GM20000 (cell line): ENCODE measurements at places on chromosomes 2 and 18.

- no peak for DNase-seq
Measured at GRCh38 chr2:42567364-42567763, 1.1 kb upstream of the MTA3 start.

DNA sequence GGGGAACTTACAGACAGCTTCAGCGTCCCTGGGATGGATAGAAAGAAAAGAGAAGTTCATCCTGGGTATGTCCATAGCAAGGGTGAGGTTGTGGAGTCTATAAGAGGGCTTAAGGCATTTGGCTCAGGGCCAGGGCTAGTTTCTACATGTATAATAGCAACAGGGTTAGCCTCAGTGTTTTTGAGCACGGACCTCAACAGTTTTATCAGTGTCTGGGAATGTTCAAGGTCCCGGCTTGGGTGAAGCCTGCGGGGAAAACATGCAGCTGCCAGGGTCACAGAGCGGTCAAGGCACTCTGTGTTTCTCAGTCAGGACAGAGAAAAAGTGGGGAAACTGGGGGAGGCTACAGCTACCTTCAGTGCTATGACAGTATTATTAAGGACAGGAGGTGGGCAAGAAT is 427.7 kb upstream of the HS6ST1 start:
- DNase-seq = no peak

GRCh38 chr2:207044379-207045362 is 105.4 kb downstream of the CPO start:
- no peak for DNase-seq

DNA sequence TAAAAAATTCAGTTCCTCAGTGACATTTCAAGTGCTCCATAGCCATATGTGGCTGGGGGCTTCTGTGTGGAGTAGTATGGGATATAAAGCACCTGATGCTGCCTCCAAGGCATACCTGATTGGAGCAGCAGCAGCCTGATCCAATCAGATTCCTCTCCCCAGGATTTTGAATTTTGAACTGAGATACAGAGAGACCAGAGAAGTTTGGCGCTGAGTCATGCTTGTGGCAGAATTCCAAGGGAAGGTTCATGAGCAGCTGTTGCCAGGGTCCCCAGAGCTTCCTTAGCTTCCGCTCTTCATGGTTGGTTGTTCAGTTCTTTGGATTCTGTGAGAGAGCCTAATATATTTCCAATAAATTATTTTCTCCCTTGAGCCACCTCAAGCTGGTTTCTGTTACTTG is 29.0 kb upstream of the CFAP36 start:
- no peak for DNase-seq

DNA sequence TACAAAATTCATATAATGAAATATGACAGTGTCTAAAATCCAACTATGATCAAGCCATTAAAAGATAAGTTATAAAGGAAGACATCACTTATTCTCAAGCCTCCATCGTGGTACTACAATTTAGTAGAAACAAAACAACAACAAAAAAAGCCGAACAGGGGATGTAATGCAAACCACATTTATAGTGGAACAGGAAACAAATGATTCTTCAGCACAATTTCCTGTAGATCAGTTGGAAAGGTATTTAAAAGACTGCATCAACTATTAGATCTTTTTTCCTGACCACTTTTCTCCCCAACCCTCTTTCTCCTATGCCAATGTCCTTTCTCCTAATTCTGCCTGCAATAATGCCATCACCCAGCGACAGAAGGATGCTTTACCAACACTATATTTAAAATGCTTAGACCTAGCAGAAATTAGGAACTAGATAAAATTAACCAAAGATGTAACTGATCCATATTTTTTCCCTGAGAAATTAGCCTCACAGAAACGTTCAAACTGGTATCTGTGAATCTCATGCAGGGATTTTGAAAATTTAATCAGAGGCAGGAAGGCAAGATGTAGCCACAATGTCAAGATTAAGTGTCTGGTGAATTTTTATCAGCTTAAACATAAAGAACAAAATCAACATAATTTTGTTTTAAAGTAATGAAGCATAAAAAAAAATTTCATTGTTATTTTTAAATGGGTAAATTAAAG is 271.4 kb downstream of the TCF4 start:
- no peak for DNase-seq

DNA sequence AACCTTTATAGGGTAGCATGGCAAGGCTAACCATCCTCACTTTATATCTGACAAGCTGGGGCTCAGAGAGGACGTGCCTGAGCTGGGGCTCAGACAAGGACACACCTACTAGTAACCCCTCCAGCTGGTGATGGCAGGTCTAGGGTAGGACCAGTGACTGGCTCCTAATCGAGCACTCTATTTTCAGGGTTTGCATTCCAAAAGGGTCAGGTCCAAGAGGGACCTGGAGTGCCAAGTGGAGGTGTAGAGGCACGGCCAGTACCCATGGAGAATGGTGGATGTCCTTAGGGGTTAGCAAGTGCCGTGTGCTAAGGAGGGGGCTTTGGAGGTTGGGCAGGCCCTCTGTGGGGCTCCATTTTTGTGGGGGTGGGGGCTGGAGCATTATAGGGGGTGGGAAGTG is 1.2 kb upstream of the DES start:
- no peak for DNase-seq

- no peak for DNase-seq
Measured at GRCh38 chr18:46466234-46467160, 190.5 kb downstream of the LOXHD1 start.

GRCh38 chr18:68847219-68847837 is 49.4 kb downstream of the CCDC102B start:
- no peak for DNase-seq

DNA sequence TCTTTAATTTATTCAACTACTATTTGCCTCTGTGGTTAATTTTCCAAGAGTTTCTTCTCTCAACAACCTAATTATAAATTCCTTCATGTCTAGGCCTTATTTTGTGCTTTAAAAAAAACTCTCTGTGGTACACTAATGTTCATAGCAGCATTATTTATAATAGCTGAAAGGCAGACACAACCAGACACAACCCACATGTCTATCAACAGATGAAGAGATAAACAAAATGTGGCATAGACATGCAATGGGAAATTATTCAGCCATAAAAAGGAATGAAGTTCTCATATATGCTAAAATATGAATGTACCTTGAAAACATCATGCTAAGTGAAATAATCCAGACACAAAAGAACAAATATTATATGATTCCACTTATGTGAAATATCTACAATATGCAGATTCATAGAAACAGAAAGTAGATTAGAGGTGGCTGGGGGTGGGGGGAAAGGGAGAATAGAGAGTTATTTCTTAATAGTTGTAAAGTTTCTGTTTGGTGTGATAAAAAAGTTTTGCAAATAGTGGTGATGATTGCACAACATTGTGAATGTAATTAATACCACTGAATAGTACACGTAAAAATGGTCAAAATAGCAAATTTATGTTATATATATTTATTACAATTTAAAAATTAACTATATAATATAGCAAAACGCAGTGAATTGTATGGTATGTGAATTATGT is 28.1 kb upstream of the RASGRP3 start:
- no peak for DNase-seq

DNA sequence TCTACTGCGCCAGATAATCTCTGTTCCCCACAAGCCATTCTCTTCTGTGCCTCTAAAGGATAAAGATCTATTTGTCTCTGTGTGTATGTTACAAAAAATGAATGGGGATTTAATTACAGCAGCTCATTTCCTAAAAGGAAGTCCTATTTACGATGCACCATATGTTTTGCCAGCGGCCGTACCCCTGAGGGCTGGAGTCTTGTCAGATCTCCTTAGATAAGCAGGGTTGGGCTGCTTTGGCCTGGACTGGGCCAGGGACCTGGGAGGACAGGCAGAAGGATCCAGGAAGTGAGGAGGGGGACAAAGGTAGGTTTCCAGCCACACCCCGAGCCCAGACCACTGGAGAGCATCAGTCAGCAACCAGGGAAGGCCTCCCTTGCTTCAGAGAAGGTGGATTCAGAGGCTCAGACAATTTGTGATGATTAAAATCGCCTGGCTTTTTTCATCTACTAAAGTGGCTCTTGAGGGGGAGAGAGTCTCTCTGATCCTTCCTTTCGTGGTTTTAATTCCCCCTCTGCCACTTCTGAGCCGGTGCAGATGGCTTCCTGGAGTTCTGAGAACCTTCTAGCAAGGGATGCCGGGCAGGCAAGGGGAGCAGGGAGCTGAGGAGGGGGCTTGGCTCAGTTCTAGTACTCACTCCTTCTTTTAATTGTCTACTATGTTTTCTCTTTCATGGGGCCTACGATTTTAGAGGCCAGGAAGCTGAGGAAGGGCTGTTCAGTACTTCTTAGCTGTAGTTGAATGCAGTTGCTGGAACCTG is 42.1 kb downstream of the MYCN start:
- no peak for DNase-seq

DNA sequence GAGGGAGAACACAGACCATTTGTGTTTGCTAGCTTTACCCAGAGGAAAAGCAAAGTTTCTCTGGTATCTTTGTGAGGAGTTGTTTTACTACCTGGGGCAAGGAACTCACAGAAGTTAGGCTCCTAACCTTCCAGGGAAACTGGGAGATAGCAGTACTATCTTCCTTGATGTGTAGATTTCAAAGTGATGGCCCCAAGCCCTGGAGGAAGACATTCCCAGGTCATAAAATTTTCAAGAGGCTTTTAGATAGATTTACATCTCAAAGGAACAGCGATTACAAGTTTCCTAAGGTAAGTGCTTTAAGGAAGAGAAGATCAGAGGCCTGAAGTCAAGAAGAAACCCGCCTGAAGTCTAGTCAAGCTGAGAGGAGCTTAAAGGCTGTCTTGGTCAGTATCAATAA is 1187.8 kb upstream of the TMEFF2 start:
- no peak for DNase-seq

DNA sequence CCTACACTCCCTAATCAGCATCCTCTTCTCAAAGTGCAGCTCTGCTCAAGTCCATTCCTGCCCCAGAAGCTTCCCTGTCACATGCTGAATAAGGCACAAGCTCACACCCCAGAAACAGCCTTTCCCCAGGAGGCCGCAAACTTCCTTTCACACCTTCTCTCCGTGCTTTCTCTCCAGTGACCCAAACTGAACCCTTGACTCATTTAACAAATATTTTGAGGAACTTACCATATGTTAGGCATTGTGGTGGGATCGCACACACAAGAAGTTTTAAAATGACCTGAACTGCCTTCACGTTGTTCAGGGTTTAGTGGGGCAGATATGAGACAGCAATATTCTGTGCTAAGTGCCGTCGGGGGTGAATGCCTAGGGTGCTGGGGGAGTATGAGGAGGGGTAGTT is 161.3 kb downstream of the INSIG2 start:
- no peak for DNase-seq

DNA sequence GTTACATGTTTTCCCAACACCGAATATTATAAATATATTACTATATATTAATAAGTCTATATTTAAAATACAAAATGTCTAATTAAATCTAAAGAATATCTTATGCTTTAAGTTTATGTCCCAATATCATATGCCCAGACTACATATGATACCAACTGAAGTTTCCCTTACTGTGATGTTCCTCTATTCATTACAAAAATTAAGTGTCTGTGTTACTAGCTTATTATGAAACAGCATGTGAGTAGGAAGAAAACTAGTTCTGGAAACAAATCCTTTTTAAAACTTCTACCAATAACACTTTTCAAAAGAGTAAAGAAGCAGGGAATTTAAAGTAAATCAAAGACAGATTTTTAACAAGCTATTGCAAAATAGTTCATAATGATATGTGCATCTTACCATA is 17.8 kb downstream of the HNRNPLL start:
- no peak for DNase-seq

- no peak for DNase-seq
Measured at GRCh38 chr18:42274488-42275137, 319.6 kb downstream of the PIK3C3 start.

DNA sequence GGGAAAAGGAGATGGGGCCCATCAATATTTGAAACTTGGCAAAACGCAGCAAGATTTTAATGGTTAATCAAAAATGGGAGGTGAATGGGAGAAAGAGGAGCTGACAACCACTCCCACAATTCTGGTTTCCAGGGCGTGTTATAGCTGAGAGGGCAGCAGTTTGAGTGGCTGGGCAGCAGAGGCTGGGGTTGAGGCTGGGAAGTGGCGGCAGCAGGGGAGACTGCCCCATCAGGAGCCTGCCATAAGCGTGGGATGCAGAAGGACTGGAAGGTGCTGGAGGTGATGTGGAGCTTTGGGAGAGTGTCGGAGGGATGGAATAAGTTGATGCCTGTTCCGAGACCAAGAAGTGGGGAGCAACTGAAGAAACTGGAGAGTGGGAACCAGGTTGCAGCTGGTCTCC is 48.9 kb upstream of the SH3RF3 start:
- DNase-seq = no peak
